Stimulated activated CD4-positive, alpha-beta T cell treated with anti-CD3 and anti-CD28 coated beads, Interleukin-1b, Interleukin-23, amount 100 ng/mL, for 4 hours (primary cell): ENCODE measurements at places on chromosomes 5 and 9.

DNA sequence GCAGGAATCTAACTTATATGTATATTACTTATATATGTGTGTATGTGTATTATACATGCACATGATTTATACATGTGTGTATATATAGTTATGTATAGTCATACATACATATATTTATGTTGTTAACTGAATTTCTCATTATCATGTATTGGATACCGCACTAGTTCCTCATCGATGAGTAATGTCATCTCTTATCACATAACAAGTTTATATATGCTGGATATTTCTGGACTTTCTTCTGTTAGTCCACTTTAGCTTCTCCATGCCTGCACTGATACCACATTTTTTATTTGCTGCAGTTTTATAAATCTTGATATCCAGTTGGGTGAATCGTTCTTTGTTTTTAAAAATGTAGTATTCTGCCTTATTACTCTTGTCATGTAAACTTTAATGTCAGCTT lies 50.2 kb downstream of the APC start:
- no peak for DNase-seq

DNA sequence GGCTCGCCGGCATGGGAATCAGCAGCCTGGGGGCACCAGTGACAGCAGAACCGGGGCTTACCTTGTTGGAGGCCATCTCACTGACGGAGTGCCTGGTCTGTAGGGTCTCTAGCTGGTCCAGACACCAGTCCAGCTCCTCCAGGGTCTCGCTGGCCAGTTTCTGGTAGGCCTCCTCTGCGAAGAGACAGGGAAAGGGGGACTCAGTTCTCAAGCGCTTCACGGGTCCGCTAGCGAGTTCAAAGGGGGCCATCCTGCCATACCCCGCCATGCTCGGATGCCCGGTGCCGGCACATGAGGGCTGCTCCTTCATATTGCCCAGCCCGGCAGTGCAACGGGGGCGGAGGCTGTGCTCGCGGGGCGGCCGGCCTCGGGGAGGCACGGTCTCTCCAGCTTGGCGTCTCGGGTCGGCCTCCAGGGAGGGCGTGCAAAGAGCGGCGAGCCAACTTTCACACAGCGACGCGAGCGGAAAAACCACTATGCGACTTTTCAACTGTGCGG lies 456.0 kb downstream of the RAB3C start:
- DNase-seq: no peak

DNA sequence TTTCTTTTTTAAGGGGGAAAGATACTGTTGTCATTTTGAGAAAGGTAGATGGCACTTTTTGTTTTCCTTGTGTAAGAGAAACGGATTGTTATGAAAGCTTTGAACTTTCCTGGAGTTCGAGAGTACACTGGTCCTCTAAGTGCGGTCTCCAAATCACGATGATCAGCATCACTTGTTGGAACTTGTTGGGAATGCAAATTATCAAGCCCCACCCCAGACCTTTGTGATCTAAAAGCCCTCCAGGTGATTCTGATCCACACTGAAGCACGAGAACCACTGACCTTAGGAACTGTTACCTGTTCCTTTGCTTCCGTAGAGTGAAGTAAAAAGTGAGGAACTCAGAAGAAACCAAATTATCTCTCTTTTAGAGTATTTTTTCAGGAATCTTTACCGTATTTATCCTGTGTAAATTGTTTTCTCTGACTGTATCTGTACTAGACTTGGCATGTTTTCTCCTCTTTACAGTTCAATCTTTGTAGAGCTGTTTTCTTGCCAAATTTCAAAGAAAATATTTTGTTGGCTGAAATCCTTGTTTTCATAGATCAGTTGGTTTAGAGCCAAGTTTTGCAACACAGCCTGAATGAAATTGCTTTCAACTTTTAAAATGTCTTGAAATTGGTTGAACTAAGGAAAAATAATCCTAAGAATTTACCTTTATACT lies 4.0 kb downstream of the MAT2B start:
- no peak for DNase-seq

DNA sequence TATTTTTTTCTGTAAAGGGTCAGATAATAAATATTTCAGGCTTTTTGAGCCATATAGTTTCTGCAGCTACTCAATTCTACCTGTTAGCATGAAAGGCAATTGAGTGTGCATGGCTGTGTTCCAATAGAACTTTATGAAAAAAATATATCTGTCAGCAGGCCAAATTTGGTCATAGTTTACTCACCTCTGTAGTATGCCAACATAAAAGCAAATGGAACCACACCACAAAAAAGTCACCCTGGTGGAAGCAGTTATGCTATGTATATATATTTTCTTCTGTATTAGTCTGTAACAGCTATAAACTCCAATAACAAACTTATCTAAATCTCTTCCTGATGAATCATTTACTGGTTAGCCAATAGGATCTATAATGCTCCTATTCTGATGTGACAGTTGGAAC lies 3.4 kb downstream of the SLC38A9 start:
- no peak for DNase-seq

GRCh38 chr5:136082390-136083193 lies 50.1 kb upstream of the SMAD5 start:
- peak; percentile 5 for DNase-seq

DNA sequence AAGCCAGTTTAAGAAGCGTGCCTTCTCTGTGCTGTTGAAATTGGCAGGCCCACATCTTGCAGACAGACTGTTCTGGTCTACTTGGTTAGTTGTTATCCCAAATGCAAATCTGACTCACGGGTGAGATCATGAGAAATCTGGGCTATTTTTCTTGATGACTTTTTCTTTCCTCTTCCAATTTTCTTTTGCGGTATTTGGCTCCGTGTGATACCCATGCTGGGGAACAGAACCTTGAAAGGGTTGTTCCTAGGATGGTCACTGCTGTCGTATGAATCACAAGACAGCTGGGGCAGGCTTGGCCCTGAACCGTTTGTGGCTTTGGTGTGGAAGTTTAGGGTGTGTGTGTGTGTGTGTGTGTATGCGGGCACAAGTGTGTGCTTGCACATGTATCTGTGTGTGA lies 24.6 kb downstream of the PDZD2 start:
- no peak for DNase-seq

GRCh38 chr5:109705596-109705995 lies 15.9 kb downstream of the MAN2A1 start:
- DNase-seq: no peak

- DNase-seq: no peak
These were observed 47.4 kb upstream of the SHC3 start for GRCh38 chr9:89225991-89226471.

- peak; percentile 67 for DNase-seq
These were observed 61.3 kb downstream of the RAPGEF1 start for GRCh38 chr9:131678499-131679111.

- DNase-seq: no peak
These were observed 599.6 kb downstream of the CCDC171 start for GRCh38 chr9:16152276-16153101.

DNA sequence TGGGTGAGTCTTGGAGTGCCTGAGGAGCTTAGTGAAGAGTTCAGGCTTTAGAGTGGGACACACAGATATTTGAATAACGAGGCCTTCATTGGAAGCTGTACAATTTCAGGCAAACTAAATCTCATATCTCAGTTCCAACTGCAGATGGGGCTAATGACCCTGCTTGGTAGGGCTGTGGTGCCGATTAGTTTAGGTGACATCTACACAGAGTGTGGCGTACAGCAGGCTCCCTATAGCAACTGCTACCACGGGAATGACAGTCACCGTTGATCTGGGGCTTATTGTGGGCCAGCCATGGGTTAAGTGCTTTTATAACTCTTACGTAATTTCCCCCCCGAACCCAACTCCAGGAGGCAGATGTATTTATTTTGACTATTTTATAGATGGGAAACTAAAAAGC lies 70.8 kb downstream of the FAT2 start:
- no peak for DNase-seq

DNA sequence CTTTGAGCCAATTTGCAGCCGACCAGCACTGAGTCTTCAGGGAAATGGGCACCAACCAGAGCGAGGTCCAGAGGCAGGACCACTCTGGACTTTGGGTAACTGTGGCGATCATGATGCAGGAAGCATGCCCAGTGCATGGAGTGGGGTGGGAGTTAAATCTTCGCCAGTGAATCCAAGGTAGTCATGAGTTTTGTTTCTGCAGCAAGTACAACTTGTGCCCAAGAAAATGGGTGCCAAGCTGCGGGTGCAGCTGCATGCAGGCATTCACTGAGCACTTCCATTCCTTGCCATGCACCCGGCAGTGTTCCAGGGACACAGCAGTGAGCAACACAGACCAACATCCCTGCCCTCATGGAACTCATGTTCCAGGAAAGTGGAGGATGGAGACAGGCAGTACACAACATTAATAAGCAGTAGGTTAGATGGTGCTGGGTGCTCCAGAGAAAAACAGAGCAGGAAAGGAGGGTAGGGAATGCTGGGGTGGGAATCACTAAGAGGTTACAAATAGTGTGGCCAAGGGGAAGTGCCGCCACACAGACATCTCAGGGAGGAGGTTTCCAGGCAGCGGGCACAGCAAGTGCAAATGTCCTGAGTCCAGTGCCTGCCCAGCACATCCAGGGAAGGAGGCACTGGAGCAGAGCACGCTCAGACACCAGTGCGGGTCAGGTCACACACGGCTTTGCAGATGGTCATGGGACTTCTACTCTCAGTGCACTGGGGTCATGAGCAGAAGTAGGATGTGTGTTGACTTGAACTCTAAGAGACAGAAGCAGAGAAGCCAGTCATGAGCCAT lies 48.2 kb upstream of the LMX1B start:
- no peak for DNase-seq

GRCh38 chr9:71120501-71121247 lies 747 bp downstream of the TRPM3 start:
- DNase-seq: no peak

DNA sequence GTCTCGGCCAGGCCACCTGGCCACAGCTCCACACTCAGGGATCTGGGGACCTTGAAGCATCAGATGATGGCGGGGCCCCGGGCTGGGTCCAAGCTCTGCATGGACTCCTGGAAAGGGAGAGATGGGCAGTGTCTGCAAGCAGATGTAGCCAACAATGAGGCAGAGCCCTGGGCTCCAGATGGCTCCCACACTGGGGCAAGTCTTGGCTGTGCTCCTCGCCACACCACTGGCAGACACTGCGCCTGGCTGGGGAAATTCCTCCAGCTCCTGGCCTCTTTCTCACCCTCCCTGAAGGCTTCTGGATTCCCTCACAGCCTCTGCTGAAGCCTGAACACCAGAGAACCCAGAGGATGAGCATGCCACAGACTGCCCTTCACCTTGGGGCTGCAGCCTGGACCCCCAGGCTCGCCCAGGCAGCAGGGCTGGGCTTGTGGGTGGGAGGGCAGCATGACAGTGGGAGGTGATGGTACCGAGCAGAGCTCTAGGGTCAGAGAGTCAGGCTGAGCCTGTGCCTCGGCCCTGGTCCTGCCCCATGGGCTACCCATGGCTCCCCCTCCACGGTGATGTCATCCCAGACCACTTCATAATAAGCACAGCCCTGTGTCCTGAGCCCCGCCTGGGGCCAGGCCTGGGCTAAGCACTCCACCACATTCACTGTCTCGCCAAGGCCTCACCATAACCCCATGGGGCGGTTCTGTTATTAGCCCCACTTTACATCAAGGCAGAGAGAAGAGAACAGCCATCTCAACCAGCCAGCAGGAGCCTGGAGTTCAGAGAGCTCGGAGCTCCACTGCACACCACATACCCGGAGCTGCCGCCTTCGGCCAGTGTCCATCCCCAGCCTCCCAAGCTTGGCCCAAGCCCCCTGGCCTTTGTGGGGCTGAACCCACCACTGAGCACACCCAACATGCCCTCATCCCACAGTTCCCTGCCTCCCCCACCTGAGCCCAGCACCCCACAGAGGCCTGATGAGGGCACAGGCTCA lies 62.2 kb upstream of the ADAMTS2 start:
- DNase-seq: no peak

DNA sequence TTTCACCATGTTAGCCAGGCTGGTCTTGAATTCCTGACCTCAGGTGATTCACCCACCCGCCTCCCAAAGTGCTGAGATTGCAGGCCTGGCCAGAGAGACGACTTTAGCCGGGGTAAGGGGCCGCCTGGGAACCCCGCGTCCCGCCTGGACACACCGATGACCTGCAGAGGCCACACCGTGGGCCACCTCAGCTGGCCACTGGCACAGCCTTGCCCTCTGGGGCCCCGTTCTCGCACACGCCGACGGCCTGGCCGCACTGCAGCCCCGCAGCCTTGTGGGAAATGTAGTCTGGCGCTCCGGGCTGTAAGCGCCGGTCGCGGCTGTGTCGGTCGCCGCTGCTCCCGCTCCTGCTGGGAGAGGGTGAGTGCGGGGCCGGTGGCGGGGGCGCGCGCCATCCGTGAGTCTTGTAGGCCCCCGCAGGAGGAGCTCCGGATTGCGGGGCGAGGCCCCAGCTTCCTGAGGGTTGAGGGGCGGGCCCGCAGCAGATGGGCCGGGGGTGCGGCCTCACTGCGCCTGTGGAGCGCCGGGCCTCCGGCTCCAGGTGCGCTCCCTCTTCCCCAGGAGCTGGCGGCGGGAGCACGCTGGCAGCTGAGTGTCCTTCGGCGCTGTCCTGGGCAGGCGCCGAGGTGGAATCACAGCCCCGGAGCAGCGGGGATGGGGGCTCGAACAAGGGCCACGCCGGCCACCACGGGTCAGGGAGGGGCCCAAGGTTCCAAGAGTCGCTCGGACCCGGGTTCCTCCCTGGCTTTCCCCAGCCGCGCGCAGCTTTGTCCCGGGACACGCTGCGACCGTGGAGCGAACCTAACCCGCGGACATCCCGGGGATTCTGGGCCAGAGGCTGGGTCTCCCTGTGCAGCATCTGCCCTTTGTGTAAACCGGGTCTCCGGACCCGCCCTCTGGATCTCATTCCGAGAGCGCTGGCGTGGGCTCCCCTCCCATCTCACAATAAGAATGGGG lies at the start of gene ZFP2:
Gene ZFP2, plus strand, starts transcription at position 299 of the 957 bp plus-strand sequence. CDS start 35,401 bp downstream, outside the sequence.
- peak; percentile 29 for DNase-seq

DNA sequence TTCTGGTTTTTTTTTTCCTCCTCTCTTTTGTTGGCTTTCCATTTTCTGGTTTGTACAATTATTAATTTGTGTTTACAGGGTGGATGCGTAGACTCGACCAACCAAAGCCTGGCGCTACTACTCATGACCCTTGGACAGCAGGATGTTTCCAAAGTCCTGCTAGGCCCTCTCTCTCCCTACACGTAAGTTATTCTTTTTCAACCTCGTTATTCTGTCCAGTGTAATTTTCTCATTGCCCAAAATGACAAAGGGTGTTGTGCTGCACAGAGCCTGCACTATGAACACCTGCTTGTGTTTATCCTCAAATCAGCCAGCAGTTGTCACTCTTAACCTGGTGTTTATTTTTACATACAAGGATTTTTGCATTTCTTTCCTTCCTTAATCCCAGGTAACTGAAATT lies 56.6 kb downstream of the RCL1 start:
- DNase-seq: no peak

DNA sequence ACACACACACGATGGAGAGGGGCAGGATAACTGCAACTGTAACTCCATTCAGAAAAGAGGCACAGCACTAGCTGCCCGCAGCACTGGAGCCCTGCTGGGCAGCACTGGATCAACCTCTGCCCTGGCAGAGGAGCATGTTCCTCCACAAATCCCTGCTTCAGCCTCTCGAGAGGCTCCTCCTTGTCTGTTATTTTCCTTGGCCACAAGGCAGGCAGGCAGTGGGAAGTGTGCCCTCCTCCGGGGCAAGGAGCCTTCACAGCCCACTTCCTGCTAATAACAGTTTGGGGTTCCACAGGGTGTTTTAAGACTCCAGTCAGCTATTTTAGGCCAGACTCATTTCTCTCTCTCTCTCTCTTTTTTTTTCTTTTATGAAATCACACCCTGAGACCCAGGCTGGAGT lies 11.8 kb downstream of the FXN start:
- no peak for DNase-seq

GRCh38 chr5:50302815-50303490 lies 138.1 kb downstream of the EMB start:
- DNase-seq: no peak
